ENCODE measurements at places on chromosomes 2 and 18.

DNA sequence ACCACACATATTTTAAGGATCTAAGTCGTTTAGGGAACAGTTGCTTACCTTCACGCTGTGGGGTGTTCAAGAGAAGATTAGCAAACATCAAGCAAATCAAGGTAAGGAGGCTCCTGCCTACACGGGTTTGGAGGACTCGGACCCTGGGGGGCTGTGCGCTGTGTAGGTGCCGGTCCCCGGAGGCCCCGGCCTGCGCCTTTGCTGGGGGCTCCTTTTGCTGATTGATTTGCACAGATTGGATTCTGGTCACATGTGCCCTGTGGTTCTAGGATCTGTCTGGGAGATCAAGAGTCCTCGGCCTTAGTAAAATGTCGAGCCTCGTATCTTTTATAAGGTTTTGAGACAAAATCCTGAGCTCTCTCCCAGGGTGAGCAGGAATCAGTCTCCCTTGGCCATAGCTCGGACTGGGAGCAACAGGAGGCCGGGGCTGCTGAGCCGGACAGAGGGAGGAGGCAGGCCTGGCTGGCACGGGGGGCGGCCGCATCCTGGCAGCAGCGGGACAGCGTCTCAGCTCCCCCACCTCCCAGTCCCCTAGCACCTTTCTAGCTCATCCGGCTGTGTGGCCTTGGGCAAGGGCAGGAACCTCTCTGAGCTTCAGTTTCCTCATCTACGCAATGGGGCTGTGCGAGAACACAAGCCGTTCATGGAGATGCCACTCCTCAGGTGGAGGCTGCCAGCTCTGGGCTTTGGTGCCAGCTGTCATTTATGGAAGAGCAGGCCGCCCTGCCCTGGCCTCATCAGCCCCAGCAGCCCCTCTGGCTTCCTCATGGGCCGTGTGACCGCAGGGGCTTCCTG, 147.2 kb downstream of the MBP start:
- DNase-seq = no peak

GRCh38 chr2:71069376-71069775, 928 bp downstream of the NAGK start:
- no peak for DNase-seq

GRCh38 chr2:20196657-20197161, 28.2 kb downstream of the SDC1 start:
- no peak for DNase-seq

DNA sequence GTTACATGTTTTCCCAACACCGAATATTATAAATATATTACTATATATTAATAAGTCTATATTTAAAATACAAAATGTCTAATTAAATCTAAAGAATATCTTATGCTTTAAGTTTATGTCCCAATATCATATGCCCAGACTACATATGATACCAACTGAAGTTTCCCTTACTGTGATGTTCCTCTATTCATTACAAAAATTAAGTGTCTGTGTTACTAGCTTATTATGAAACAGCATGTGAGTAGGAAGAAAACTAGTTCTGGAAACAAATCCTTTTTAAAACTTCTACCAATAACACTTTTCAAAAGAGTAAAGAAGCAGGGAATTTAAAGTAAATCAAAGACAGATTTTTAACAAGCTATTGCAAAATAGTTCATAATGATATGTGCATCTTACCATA, 17.8 kb downstream of the HNRNPLL start:
- DNase-seq = no peak

DNA sequence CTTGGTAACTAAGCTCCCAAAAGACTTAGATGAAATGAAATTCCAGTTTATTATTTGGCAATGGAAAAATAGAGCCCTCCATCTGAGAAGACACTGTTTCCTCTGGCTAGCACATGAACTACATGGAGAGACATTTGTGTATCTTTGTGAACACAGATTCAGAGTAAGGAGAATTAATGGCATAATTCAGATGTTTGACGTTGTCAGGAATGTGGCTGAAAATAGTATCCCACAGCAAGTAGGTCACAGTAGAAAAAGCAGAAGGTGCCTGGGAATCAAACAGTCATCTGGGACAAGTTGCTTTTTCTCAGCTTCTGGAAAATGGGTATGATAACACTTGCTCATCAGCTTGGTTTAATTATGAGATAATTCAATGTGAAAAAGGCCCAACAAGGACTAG, 288.6 kb downstream of the PTPRM start:
- DNase-seq = no peak

GRCh38 chr2:206176121-206176520, 16.4 kb downstream of the EEF1B2 start:
- DNase-seq = no peak

DNA sequence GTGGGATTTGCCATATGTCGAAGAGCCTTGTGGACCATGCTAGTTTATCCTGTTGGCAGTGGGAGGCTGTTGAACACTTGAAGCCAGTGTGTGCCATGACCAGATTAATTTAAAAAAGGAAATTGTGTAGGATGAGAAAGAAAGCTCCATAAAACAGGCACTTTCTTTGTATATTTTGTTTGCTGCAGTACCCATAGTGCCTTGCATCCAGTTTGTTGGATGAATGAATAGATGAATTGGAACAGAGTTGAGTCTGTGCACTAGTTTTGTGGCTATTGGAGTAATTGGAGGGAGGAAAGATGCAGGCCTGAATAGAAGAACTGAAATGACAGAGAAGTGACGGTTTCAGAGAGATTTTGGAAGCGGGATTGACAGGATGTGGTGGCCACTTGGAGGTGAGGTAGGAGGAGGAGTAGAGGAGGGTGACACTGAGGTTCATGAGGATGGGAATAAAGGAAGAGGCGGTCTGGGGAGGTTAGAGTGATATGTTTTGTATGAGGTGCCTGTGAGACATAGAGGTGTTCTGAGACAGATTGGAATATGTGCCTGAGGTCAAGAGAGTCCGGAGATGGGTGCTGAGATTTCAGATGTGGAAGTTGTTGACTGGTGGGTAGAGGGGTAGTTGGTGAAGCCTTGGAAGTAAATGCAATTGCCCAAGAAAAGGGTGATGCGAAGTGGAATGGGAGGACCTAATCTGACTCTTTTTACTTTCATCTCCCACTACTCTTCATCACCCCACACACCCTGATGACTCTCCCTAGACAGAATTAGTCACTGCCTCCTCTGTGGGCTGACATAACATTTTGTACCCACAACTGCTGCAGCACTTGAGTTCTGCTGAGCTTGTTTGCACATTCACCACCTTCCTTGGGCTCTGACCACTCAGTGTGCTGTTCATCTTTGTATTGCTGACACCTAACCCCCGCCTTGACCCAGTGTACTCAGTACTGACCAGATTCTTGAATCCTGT, 5.1 kb downstream of the DGUOK start:
- no peak for DNase-seq

DNA sequence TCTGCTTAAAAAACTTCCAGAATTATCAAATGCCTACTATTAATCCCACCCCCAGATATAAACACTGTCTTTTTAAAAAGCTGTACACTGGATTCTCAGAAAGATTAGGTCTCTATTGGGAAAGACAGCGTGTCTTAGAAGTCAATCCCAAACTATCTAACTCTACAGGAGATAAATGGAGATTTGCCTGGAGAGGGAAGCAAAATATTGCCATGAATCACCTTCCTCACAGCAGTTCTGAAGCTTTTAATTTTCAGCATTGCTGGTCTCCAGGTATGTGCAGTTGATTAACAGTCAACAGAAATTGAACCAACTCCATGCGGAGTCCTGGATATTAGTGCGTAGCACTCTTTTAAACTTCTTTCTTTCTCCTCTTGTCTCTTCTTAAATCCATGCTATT, 122.2 kb downstream of the DSC3 start:
- no peak for DNase-seq

DNA sequence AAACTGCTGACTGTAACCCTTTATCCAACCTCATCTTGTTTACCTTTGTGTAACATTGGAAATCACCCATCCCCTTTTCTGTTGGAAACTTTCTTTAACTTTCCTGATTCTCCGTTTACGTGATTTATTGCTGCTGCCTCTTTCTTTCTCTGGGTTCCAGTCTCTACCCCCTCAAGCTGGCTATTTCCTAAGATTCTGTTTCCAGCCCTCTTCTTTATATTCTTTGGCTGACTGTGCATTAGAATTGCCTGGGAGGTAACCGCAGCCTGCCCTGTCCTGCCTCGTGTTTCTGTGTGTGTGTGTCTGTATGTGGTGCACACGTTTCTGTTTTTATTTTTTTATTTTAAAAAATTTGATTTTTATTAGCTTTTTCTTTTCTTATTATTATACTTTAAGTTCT, 229.2 kb downstream of the PLCL1 start:
- DNase-seq = no peak

DNA sequence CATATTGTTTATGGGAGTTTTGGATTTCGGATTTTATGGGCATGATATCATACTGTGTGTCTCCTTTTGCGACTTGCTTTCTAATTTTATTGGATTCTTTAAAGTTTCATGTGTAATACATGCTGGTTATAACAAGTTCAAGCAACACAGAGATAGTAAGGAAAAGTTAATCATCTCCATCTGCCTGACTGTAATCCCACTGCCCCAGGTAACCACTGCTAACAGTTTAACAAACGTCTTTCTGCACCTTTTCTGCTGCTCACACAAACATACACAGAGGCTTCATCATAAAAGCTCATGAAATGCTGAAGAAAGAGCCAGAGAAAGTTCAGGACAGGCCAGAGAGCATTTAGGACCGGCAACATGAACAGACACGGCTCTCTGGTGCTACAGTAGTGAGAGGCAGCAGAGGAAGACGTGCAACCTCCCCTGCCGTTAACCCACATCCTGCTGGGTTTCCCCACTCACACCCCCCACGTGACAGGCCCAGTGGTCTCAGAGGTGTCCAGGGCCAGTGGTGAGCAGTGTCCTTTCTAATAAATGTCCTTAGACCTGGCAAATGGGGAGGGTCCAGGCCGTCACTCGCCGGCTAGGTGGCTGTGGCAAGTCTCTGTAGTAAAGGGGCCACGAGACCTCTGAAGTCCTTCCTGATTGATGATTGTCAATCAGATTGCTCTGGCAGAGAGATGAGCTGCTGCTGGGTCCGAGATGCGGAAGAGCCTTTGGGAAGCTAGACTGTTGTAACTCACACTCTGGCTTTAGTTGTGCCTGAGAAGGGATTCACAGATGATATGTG, 43.0 kb upstream of the SLC1A4 start:
- no peak for DNase-seq

- DNase-seq = no peak
Observed at GRCh38 chr2:109244750-109245382, 115.9 kb downstream of the SH3RF3 start.

- DNase-seq = no peak
Observed at GRCh38 chr2:239305771-239306170, 95.0 kb downstream of the HDAC4 start.

DNA sequence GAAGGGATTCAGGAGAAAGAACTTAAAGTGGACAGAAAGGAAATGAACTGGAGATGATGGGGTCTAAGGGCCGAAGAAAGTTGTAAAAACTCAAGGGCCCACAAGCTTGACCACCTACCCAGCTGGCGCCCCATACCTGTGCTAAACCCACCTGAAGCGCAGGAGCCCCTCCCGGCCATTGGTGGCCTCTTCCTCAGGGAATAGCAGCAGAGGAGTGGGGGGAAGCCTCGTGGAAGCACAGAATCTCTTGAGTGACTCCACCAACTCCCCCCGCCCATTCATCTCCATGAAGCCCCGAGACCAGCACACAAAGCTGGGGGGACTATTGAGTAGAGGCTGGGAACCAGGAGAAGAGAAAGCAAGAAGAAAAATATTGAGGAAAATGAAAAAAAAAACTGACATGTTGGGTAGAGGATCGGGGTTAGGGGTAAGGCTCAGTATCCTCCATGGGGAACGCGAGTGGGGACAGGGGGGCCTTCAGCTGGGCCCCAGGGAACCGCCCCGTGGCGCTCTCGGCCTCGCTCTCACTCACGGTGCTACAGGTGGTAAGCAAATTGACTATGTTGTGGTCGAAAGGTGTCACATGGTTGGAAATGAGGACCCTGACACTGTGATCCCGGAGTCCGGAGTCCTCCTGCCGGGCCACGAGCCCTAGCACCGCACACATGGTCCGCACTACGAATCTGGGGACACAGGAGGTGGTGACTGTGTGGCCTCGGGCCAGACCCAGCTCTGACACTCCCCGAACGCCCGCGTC, 728 bp downstream of the AUP1 start:
- DNase-seq = no peak
